NCI-H146 (cell line): ENCODE measurements at places on chromosomes 7 and 10.
A peak's percentile ranks its signal among the peaks of the same experiment; 100 is the strongest.

GRCh38 chr7:95155965-95156364, 168.4 kb downstream of the PON1 start:
- DNase-seq: no peak

GRCh38 chr7:159088016-159088865, 56.4 kb downstream of the VIPR2 start:
- no peak for DNase-seq

DNA sequence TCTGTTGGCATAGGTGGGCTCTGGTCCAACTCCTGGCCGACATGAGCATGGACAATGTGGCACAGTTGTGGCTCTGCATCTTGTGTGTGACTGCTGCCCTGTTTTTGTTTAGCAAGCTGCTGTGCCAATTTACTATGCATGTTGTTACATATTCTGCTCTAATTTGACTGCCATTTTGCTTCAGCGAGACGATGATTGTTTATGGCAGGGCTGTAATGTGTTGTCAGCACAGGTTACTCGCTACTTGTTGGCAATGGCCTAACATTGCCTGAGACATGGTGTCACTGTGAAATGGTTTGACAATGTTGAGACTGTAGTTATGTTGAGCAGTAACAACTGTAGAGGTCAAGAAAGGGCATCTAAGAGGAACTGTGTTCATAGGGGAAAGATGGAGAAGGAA, 659.6 kb downstream of the AUTS2 start:
- DNase-seq: no peak

DNA sequence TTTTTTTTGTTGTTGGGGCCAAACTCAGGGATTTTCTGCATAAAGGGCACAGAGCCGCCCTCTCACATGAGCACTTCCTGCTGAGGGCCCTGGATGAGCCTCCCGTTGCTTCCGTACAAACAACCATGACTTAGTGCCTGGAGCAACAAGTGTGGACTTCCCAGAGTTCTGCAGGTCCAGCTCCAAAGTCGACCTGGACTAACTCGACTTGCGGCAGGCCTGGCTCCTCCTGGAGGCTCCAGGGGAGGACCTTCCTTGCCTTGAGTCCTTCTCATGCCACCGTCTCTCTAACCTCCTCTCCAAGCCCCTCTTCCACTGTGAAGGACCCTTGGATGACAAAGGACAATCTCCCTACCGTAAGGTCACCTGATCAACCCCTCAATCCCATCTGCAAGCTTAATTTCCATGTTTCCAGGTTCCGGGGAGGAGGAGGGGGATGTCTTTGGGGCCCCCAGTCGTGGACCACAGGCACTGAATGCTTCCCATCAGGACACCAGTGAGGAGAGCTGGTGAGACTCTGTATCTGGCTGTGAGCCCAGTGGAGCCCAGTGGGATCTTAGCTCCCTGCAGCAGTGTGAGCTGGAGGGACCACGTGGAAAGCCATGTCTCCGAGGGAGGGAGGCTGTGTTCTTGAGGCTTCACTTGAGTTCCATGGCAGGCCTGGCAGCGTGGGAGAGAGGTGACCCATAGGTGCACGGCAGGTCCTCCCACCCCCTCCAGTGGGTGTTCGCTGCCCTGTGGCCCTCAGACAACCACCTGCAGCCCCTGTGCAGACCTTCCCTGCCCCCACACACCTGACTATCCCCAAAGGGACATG, 199.5 kb upstream of the PPP2R2D start:
- no peak for DNase-seq

GRCh38 chr7:110870926-110871325, 220.0 kb upstream of the LRRN3 start:
- DNase-seq: no peak

DNA sequence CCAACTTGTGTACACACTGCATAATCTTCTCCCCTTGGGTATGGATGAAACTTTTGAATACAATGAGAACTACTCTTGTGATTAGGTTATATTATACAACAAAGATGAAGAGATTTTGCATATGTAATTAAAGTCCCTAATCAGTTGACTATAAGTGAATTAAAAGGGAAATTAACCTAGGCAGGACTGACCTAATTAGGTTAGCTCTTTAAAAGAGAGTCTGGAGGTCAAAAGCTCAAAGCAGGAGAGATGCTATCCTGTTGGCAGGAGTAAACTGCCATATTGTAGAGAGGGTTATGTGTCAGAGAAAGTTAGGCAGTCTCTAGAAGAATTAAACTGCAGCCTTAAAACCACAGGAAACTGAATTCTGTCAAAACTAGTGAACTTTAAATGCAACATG, 29.4 kb downstream of the HGF start:
- no peak for DNase-seq

DNA sequence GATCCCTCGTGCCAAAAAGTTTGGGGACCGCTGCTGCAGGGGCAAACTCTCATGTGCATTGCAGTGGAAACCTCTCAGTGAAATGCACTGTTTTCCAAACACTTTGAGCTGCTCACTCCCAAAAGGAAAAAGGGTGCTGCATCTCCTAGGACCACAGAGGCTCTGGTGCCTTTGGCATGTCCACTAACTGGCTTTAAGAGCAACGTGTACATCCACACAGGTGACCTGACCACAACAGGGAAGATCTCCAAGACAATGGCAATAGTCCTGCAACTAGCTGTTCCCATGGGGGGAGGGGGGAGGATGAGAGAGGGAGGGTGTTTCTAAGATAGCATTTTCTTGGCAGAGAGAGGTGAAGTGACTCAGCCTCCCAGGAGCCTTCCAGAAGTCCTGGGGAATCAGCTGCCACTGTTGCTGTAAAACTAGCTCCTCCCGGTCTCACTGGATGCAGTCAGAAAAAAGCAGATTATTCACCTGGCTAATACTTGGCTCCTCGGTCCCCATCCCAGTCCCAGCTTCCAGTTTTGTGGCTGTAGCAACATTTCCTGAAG, 181.7 kb downstream of the HECW1 start:
- no peak for DNase-seq

GRCh38 chr10:113517165-113517900, 35.5 kb upstream of the HABP2 start:
- no peak for DNase-seq

DNA sequence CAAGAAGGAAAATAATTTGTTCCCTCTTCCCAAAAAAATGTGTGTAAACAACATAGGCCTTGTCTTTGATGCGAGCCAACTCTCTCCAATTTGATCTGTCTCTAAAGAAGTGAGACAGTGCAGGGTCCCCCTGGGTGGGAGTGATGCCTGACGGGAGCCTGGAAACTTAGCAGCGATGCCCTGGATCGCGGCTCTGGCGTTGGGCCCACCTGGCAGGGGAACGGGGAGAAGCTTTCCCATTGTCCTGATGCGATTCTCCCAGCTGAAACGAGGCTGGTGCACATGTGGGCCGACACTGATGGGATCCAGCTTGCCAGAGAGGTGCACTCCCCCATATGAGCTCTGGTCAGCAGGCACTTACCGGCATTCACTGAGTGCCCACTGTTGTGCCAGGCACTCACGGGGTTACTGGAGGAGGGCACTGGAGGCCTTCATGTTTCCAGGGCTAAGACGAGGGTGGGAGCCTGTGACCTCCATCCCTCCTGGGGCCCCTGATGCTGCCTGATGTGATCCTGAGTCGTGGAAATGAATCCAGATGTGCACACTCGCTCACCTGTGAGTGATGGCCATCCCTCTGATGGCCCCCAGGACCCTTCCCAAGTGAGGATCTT, 132.8 kb downstream of the PTPN20 start:
- no peak for DNase-seq

- peak; percentile 97 for DNase-seq
Measured at GRCh38 chr7:91398341-91398740, 134.1 kb downstream of the FZD1 start.

DNA sequence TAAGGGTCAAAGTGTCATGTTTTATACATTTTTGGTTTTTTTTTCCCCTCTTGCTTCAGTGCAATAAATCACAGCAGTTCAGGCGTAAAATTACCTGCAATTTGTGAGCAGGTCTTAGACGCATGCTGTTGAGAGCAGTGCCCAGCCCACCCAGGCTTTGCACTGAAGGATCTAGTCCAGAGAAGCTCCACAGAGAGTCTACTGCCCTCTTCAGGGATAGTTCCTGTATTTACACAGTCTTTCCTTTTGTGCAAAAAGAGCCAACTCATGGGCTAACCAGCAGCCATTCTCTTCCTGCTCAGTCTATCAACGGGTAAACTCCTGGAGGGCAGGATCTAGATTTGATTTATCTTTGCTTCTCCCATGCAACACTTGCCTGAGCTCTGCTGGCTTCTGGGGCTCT, 82.2 kb upstream of the NAMPT start:
- DNase-seq: peak; percentile 30

GRCh38 chr7:61576-62360, 130.6 kb upstream of the FAM20C start:
- no peak for DNase-seq

DNA sequence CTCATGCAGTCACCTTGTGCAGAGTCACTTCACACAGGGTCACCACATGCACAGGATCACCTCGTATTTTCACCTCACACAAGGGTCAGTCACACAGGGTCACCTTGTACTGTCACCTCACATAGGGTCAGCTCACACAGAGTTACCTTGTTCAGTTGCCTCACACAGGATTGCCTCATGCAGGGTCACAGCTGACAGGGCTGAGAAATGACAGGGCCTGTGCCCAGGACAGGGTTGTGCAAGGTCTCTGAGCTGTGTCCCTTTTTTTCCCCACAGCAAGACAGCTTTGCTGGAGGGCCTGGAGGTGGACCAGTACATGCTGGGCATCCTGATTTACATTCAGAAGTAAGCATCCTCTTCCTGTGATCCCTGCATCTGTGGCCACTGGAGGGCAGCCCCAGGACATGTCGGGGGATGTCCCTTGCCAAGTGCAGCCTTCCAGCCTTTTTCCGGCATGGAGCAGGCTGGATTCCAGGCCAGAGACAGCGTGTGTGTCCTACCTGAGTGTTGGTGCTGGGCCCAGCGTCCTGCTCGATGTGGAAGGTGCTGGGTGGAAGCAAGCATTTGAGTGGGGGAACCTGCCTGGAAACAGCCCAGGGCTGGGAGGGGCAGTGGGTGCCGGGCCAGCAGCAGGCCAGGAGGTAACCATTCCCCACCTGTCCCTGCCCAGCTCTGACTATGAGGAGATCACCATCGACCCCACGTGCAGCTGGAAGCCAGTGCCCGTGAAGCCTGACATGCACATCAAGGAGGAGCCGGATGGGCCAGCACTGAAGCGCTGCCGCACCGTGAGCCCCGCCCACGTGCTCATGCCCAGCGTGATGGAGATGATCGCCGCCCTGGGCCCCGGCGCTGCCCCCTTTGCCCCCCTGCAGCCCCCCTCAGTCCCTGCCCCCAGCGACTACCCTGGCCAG, 16.3 kb downstream of the ZMIZ2 start:
- DNase-seq: no peak

- DNase-seq: no peak
Measured at GRCh38 chr7:96349572-96349971, 27.7 kb upstream of the SLC25A13 start.

- no peak for DNase-seq
Measured at GRCh38 chr10:5765617-5766016, 47.6 kb downstream of the GDI2 start.

DNA sequence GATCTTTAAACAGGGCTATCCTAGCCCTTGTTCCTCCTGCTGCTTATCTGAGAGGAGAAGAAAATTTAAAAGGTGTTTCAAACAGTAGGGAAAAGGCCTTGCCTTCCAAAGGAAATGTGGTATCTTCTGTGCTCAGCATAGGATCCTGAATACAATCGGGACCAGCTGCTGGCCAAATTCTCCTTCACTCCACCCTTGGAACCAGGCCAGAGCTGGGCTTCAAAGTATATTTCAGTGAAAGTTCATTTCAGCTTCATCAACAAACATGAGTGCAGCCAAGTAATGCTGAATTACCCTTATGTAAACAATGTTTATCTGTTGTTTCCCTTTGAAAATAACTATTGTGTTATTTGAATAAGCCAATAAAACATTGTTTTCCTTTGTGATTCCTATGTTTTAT, 146.5 kb upstream of the MEOX2 start:
- no peak for DNase-seq

DNA sequence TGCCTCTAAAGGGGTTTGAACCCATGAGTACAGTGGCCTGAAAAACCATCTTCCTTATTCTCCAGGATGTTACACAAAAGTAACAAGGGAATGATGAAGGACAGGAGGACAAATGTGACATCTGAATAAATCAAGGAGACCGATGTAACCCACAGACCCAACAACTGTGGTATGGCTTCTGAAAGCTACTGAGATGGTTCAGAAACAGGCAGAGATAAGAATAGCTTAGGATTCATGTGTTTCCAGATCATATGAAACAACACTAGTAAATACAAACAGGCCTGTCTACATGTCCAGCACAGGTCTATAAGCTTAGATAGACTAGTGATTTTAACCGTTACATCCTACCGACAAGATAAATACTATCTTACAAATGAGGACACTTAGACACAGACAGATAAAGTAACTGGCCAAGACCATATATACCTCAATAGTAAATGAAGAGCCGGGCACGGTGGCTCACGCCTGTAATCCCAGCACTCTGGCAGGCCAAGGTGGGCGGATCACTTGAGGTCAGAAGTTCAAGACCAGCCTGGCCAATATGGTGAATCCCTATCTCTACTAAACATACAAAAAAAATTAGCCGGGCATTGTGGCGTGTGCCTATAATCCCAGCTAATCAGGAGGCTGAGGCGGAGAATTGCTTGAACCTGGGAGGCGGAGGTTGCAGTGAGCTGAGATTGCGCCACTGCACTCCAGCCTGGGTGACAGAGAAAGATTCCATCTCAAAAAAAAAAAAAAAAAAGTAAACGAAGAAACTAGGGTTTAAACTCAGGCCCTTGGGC, 88.7 kb downstream of the SORBS1 start:
- no peak for DNase-seq

- DNase-seq: no peak
Measured at GRCh38 chr10:28139138-28139537, 140.3 kb upstream of the ODAD2 start.

- DNase-seq: peak; percentile 84
Measured at GRCh38 chr7:130352194-130353074, 7.8 kb downstream of the CPA5 start.

DNA sequence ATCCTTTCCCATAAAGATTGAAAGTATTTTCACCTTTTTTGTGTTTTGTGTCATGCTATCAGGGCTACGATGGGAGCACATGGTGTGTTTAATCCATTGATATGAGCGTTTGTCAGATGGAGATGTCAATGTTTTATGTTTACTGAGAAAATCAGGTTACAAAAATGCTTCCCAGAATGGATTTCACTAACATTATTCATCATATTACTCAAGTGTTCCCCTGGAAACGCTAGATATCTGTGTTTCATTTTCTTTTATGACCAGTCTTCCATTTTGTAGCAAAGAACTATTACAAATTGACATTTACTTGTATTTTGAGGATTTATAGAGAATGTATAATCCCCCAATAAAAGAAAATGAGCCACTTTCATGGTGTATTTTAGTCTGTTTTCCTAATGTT, 293.5 kb upstream of the AKR1E2 start:
- DNase-seq: no peak

- no peak for DNase-seq
Measured at GRCh38 chr7:50069613-50070012, 23.4 kb downstream of the ZPBP start.

GRCh38 chr7:123929107-123929506, 4.1 kb downstream of the SPAM1 start:
- no peak for DNase-seq
